Vagina (tissue), 2 donors: ENCODE measurements at places on chromosomes 3 and 15. TPM values are rescaled to one million over a fixed set of nuclear protein-coding genes. Genes with fewer than 3 reads are reported as not detected.

GPR160 gene
- total RNA-seq, result 1.2 TPM

FOXL2 gene
- 1.5 TPM for total RNA-seq

UTS2B gene
- total RNA-seq, result 1.7 TPM

DNA sequence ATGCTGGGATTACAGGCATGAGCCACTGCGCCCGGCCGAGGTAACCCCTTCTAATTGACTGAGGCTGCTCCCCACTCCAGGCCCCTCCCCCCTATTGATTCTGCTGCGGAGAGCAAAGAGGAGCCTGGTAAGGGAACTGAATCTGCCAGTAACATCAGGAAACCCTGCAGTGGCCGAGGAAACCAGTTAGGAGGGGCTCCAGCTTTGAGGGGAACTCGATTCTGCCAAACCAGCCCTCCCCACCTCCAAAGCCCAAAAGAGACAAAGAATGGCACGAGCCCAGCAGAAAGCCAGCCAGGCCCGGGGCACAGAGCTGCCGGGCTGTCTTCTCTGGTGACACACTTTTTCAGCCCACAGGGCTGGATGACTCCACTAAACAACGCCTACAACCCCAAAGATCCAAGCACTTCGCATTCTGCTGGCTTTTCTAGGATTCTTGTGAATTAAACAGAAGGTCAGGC lies 15.0 kb upstream of the ACAD9 start:
- DNase-seq, result no peak
- no peak overlapping the region for H3K27ac ChIP-seq
- H3K36me3 ChIP-seq, result no peaks in the 10 kb centered on the region
- no peaks in the 10 kb centered on the region for H3K27me3 ChIP-seq
- no peak overlapping the region for H3K4me3 ChIP-seq

GRCh38 chr3:113953677-113954076 lies 5.9 kb downstream of the ZDHHC23 start:
- no peaks in the 10 kb centered on the region for H3K27me3 ChIP-seq
- no peak for DNase-seq
- no peak overlapping the region for H3K4me3 ChIP-seq
- H3K4me1 ChIP-seq, result peaks cover 6% of the 10 kb centered on the region

DNA sequence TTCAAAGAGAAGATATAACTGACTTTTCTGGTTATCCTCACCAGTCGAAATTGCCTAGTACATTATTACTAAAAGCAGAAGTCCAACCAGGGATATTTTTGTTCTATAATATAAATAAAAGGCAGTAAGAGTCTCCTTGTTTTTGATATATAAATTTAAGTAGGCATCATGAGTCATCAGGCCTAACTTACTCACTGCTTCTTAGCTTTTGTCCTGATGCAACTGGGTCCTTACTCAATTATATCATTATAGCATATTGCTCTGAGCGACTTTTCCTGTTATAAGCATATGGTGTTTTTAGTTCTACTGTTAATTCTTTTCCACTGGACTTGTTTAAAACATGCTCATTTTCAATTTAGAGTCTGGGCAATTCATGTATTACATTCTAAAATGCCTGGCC lies 910.1 kb downstream of the MCTP2 start:
- H3K4me1 ChIP-seq, result no peaks in the 10 kb centered on the region
- no peaks in the 10 kb centered on the region for H3K36me3 ChIP-seq

DNA sequence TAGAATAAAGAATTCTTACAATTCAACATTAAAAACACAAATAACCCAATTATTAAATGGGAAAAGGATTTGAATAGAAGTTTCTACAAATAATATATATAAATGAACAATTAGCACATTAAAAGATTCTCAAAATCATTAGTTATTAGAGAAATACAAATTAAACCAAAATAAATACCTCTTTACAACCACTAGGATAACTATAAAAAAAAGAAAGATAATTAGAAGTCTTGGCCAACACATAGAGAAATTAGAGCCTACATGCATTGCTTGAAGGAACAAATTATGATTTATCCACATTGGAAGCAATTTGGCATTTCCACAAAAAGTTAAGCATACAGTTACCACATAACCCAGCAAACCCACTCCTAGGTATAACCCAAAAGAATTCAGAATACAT lies 502.3 kb upstream of the UBE2E2 start:
- H3K27me3 ChIP-seq, result no peaks in the 10 kb centered on the region
- no peak for DNase-seq
- H3K27ac ChIP-seq, result no peak overlapping the region
- no peaks in the 10 kb centered on the region for H3K36me3 ChIP-seq
- no peak overlapping the region for H3K4me3 ChIP-seq

DNA sequence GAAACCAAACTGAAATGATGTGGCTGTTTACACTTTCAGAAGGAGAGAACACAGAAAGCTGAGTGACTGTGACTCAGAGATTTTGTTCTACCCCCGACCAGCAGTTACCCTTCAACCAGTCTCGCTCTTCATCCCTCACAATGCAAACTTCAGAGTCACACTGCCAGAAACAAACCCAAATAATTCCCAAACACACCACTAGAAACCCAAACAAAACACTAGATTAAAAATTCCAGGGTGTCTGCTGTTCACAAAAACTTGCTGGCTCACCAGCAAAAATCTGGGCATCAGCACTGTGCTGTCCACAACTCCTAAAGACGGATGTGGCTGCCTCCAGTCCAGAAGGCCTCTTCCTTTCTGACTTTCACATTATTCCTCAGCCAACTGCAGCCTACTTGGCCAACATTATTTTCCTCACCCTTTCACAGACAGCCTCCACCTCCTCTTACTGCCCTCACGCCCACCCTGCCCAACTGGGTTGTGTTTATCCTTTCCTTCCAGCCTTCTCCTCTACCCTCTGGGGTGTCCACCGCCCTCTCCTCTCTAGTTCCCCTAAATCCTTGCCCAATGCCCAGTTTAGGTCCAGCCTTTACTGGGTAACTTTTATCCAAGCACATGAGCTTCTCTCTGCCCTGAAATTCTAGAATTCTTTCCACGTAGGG lies 71.4 kb downstream of the MECOM start:
- H3K4me3 ChIP-seq, result no peak overlapping the region
- no peak overlapping the region for H3K27ac ChIP-seq
- no peaks in the 10 kb centered on the region for H3K36me3 ChIP-seq
- H3K4me1 ChIP-seq, result no peaks in the 10 kb centered on the region
- no peak for DNase-seq
- no peaks in the 10 kb centered on the region for H3K27me3 ChIP-seq

- H3K4me3 ChIP-seq, result no peak overlapping the region
- H3K27me3 ChIP-seq, result no peaks in the 10 kb centered on the region
- no peak overlapping the region for H3K27ac ChIP-seq
- DNase-seq, result no peak
- H3K4me1 ChIP-seq, result no peaks in the 10 kb centered on the region
- peaks cover 6% of the 10 kb centered on the region for H3K36me3 ChIP-seq
Observed at GRCh38 chr15:62691008-62691407, 351.5 kb upstream of the TPM1 start.

DNA sequence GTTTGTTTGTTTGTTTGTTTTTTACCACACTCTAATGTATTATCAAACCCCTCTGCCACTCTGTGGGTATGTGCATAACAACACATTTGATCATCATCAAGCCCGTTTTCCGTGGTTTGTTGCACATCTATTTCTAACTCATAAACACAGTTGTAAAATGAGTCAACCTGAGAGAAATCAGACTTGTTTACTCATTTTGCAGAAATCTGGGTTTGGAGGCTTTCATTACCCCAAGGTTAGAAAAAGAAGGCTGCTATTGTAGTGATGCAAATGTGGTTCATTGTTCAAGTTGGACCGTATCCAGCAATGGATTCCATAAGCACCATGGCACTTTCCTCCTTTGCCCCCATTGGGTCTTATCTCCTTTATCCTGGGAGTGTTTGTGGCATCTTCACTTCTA lies 353.2 kb upstream of the SOX2 start:
- no peaks in the 10 kb centered on the region for H3K36me3 ChIP-seq
- no peak overlapping the region for H3K27ac ChIP-seq
- no peaks in the 10 kb centered on the region for H3K27me3 ChIP-seq
- H3K4me1 ChIP-seq, result no peaks in the 10 kb centered on the region
- DNase-seq, result no peak
- H3K4me3 ChIP-seq, result no peak overlapping the region

- no peaks in the 10 kb centered on the region for H3K36me3 ChIP-seq
- H3K27ac ChIP-seq, result no peak overlapping the region
- DNase-seq, result no peak
- H3K4me1 ChIP-seq, result peaks cover 7% of the 10 kb centered on the region
Observed at GRCh38 chr3:105351821-105352220, 14.9 kb upstream of the ALCAM start.

DNA sequence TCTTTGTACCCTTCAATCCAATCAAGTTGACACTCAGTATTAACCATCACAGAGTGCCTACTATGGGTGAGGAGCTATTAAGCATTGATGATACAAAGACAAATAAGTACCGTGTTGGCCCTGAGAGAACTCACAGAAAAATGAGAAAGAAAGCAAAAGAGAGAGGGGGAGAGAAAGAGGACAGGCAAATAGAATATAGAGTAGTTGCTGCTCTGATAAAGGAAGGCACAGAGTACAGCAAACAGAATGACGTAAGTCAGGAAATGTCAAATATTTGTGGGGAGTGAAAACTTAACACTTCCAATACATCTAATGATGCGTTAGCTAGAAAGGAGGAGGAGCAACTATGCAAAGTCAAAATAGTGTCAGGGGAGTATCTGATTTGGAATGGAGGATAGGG lies 320.6 kb upstream of the KCNH8 start:
- no peak for DNase-seq
- no peak overlapping the region for H3K27ac ChIP-seq
- H3K4me3 ChIP-seq, result no peak overlapping the region
- no peaks in the 10 kb centered on the region for H3K4me1 ChIP-seq

- H3K27ac ChIP-seq, result no peak overlapping the region
- H3K36me3 ChIP-seq, result no peaks in the 10 kb centered on the region
- H3K4me1 ChIP-seq, result peaks cover 12% of the 10 kb centered on the region
- no peak for DNase-seq
- H3K27me3 ChIP-seq, result no peaks in the 10 kb centered on the region
Observed at GRCh38 chr3:28149960-28150359, 91.5 kb upstream of the CMC1 start.

DNA sequence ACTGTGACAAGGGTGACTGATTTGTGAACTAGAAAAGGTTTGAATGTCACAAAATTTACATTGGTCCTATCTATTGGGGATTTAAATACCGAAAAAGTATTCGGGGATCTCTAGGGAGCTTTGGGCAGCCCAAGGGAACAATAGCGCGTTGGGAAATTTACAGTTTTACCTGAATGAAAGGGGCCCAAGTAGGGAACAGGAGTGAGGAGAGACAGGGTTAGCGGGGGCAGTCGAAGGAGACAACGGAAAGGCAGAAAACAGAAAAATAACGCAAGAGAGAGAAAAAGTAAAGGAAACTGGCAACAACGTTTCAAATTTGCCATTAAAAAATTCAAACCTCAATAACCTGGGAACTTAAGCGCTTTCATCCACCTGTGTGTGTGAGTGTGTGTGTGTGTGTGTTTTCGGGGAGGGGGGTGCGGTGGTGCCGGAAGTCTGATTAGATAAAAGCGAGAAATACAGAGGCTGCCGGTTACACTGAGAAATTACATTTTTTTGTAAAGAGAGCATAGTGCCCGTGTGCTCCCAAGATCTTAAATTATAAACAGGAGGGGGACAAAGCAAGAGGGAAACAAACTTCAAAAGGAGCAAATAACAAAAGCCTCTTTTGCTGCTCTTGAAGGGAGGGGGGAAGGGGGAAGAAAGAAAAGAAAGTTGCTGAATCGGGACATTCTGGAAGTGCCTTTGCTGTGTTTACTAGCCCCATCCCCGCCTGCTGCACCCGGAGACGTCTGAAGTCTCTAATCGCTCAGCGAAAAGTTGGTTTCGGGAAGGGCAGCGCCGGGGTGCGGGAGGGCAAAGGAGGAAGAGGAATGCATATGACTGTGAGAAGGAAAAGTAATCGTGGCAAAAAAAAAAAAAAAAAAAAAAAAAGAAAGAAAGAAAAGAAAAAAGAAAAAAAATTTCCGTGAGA lies 721 bp upstream of the ZIC1 start:
- no peak overlapping the region for H3K4me3 ChIP-seq
- DNase-seq, result peak; percentile 58
- no peaks in the 10 kb centered on the region for H3K36me3 ChIP-seq
- H3K27me3 ChIP-seq, result peaks cover 26% of the 10 kb centered on the region

- no peak overlapping the region for H3K4me3 ChIP-seq
- no peak overlapping the region for H3K27ac ChIP-seq
- DNase-seq, result no peak
- no peaks in the 10 kb centered on the region for H3K36me3 ChIP-seq
- no peaks in the 10 kb centered on the region for H3K27me3 ChIP-seq
- H3K4me1 ChIP-seq, result no peaks in the 10 kb centered on the region
Observed at GRCh38 chr15:89947385-89947784, 34.6 kb upstream of the ARPIN start.

GRCh38 chr3:195929452-195929851 lies 21.1 kb upstream of the TNK2 start:
- H3K36me3 ChIP-seq, result no peaks in the 10 kb centered on the region
- H3K27ac ChIP-seq, result no peak overlapping the region
- no peaks in the 10 kb centered on the region for H3K4me1 ChIP-seq
- no peaks in the 10 kb centered on the region for H3K27me3 ChIP-seq

DNA sequence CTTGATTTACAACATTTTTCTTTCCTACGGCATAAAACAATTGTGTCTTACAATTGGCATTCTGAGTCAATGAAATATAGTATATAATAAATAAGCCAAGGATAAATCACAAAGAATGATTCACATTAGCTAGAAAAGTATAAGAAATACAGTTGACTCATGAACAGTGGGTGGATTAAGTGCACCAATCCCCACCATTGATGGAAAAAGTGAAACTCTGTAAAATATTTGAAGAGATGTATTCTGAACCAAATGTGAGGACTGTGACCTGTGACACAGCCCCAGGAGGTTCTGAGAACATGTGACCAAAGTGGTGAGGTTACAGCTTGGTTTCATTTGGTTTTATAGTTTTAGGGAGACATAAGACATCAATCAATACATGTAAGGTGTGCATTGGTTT lies 227.5 kb downstream of the ALCAM start:
- no peak for DNase-seq
- H3K27ac ChIP-seq, result no peak overlapping the region
- no peaks in the 10 kb centered on the region for H3K27me3 ChIP-seq
- H3K4me1 ChIP-seq, result no peaks in the 10 kb centered on the region

- H3K27ac ChIP-seq, result no peak overlapping the region
- H3K4me3 ChIP-seq, result no peak overlapping the region
- no peaks in the 10 kb centered on the region for H3K27me3 ChIP-seq
- H3K36me3 ChIP-seq, result no peaks in the 10 kb centered on the region
- DNase-seq, result no peak
- no peaks in the 10 kb centered on the region for H3K4me1 ChIP-seq
Observed at GRCh38 chr3:139887431-139887830, 47.6 kb upstream of the CLSTN2 start.
